AG04449 (cell line): ENCODE measurements at places on chromosomes 4 and X.

- no peak for DNase-seq
Measured at GRCh38 chrX:8274170-8274569, 103.1 kb upstream of the VCX2 start.

DNA sequence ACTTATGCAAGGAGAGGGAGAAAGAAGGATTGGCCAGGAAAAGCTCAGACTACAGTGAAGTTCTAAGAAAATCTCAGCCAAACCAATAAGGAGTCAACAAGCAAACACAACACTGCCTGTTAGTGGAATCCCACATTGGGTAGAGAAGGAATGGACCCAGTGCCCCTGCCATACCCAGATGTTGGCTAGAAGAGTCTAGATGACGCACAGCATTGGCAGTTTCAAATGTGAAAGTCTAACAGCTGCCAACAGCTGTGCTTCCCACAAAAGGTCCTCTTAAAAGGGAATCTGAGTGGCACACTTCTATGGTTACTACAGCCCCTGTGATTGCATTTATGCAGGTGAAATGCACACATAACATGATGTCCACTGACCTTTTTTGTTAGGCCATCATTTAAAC lies 37.2 kb upstream of the CPEB2 start:
- no peak for DNase-seq

GRCh38 chr4:79455216-79455615 lies 47.2 kb upstream of the GK2 start:
- DNase-seq, result no peak

GRCh38 chrX:105468741-105469140 lies 248.2 kb upstream of the TEX13A start:
- no peak for DNase-seq

DNA sequence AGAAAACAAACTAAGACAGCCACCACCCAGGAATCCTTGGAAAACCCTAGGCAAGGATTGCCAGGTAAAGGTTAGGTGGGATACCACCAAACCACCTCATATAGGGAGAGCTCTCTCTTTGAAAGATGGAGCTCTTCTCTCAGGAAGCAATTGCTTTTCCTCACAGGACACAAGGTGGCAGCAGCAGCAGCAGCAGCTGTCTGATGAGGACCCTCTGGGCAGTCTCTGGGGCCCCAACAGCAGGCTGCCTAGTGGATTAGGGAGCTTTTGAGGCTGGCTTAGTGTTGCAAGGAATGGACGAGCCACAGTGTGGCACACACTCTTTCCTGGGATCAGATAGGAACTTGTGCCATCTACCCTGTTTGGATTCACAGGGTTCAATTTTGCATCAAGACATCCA lies 41.4 kb upstream of the CHRDL1 start:
- no peak for DNase-seq

DNA sequence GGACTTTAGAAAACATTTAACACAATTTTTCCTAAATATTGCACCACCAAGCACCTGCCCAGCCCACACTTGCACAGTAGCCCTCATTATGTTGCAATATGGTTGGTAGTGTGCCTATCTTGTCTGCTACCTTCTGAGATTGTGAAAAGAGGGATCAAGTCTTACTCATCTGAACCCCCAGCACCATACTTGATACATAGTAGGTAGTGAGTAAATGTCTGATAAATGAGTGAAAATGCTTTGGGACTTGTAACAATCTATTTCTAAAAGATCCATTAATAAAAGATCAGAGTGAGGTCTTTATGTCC lies 118.4 kb upstream of the MED14 start:
- no peak for DNase-seq

GRCh38 chr4:95549246-95550114 lies 707 bp upstream of the UNC5C start:
- no peak for DNase-seq

DNA sequence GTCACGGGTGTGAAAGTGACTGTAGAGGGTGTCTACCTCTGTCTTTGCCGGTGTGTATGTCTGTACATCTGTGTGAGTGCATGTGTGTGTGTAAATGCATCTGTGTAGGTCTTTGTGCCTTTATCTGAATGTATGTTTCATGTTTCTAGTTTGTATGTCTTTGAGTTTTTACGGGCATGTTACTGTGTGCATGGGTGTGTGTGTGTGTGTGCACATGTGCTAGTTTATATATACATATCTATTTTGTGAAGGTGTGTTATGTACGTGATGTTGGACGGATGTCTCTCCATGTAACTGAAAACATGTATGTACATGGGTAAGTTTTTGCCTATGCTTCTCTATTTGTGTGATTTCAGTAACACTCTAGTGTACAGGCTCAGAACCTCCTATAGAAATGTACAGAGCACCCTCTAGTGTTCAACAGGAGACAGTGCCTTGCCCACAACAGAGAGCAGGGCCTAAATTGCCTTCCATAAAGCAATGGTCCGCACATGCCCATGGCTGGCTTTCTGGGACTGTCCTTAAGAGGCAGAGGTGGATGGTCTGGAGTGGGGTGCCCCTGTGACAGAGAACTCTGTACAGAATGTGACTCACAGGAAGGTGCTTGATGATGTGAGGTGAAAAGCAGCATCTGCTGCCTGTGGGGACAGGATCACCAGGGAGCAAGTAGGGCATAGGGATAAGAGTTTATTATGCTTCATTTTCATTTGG lies 343.5 kb downstream of the RAPGEF2 start:
- peak; percentile 49 for DNase-seq

- no peak for DNase-seq
Measured at GRCh38 chr4:53232371-53232770, 133.5 kb downstream of the SCFD2 start.

DNA sequence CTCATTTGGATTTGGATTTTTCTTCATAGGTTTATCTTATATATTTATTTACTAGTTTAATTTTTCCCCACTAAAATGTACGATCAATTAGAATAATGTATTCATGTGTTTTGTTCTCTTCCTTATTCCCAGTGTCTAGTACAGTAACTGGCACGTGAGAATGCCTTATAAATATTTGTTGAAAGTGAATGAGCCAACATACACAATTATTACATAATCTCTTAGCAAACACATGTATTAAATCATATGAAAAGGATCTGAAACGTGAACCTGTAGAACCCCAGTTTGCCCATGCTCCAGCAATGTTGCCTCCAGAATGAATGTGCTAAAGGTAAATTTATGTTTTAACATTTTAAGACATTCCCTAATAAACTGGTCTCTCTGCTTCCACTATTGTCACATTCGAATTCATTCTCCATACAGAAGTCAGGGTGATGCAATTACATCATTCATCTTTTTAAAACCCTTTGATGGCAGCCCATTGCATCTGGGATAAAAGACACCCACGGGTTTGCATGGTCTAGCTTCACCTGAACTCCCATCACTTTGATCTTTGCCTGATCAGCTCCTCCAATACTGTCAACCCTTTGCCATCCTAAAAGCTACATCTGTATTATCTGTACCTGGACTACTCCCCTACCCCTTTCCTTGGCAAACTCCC lies 30.7 kb upstream of the AREG start:
- no peak for DNase-seq

DNA sequence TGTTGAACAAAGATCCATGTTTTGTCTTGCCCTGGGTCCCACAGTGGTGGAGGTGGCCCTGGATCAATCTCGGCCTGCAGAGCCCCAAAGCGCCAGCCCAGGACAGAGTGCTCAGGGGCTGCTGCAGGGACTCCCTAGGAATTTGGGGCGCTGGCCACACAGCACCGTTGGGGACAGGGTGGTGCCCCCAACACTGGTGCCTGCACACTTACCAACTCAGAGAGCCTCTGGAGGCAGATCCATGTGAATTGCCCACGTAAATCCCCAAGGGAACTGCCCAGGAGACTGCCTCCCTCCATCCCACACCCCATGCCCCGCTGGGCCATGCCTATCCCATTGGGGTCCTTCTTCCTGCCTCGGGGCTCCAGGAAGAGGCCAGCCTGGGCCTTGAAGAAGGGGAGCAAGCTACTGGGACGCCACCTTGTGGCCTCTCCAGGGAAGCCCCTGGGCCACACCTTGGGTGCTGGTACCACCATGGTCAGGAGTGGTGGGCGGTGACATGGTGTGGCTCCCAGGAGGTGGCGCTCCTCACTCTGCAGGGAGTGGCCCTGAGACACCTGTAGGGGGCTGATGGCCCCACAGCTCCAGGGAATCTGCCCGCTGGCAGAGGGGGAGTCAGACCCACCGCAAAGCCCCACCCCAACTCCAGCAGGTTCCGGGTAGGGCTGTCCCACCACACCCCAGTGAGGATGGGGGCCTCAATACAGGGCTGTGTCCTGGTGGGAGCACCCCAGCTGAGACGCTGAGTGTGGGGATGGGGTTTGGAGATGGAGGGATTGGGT lies 22.8 kb downstream of the CFAP99 start:
- no peak for DNase-seq
